ENCODE measurements at places on chromosomes 5 and 9.

DNA sequence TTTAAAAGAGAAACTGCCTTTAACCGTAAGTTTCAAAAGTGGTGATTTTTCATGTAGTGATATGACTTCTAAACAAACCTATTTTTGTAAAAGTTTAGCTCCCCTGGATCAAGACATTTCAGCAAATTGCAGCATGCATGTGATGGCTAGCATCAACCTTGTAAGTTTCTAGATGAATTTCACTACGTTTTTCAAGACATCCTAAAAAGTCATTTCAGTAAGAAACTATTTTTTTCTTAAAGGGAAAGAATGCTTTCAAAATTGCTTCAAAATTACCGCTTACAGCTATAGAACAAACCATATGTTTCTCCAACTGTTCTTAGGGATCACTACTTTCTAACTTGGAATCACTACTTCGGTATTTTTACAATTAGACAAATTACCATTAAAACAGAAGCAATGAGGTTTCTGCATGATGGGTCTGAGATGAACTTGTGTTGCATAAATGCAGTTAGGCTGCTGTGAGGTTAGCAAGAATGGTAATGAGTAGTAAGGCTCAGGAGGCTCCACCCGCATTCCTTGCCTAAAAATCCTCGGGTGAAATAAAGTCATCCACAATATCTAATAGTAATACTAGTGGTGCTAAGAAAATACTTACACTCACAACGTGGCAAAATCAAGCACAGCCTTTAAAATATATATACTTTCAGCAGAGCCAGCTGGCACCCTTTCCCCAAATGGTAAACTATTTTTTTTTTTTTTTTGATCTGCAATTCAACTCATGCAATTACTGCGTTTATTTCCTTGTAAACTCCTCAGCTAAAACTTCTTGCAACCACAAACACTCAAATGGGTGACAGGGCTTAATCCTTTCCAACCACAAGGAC lies 53.8 kb downstream of the CDC14B start:
- no peak for DNase-seq
- H3K4me1 ChIP-seq = peaks cover 20% of the 10 kb centered on the region
- H3K4me3 ChIP-seq = peak overlapping the region; percentile 82
- no peaks in the 10 kb centered on the region for H3K36me3 ChIP-seq
- no peaks in the 10 kb centered on the region for H3K27me3 ChIP-seq
- H3K27ac ChIP-seq = peak overlapping the region; percentile 52

GRCh38 chr9:131807144-131807983 lies 67.5 kb upstream of the RAPGEF1 start:
- H3K36me3 ChIP-seq = no peaks in the 10 kb centered on the region
- no peak overlapping the region for H3K27ac ChIP-seq
- H3K4me1 ChIP-seq = no peaks in the 10 kb centered on the region
- DNase-seq = no peak
- no peaks in the 10 kb centered on the region for H3K27me3 ChIP-seq

- no peak overlapping the region for H3K27ac ChIP-seq
- no peaks in the 10 kb centered on the region for H3K4me1 ChIP-seq
- H3K36me3 ChIP-seq = no peaks in the 10 kb centered on the region
- H3K27me3 ChIP-seq = peaks cover 35% of the 10 kb centered on the region
- H3K4me3 ChIP-seq = no peak overlapping the region
- DNase-seq = no peak
These were observed 1.1 kb upstream of the FOXB2 start for GRCh38 chr9:77018058-77018968.

DNA sequence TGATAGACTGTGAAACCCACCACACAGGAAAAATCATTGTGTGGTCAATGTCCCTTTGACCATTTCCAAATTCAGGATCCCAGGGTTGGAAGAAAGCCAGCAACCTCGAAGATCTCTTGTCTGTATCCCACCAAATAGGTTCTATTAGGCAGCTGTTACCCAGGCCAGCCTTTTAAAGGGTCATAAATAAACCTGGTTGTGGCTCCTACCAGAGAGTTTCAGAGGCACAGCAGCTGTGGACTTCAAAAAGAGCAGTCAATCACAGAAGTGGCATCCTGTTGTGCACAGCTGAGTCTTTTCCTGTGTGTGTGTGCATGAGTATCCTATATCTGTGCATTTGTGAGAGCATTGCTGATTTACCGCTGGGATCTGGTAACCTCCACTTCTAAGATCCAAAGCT lies 23.7 kb upstream of the OR2S2 start:
- no peaks in the 10 kb centered on the region for H3K36me3 ChIP-seq
- no peak overlapping the region for H3K4me3 ChIP-seq
- no peak overlapping the region for H3K27ac ChIP-seq
- DNase-seq = no peak
- peaks cover 8% of the 10 kb centered on the region for H3K27me3 ChIP-seq
- peaks cover 9% of the 10 kb centered on the region for H3K4me1 ChIP-seq

Measured in CD8-positive, alpha-beta memory T cell (primary cell).